DMS79 treated with DMSO at 0.1 percent for 48 hours (cell line): ENCODE measurements at places on chromosomes 13 and 19.

DNA sequence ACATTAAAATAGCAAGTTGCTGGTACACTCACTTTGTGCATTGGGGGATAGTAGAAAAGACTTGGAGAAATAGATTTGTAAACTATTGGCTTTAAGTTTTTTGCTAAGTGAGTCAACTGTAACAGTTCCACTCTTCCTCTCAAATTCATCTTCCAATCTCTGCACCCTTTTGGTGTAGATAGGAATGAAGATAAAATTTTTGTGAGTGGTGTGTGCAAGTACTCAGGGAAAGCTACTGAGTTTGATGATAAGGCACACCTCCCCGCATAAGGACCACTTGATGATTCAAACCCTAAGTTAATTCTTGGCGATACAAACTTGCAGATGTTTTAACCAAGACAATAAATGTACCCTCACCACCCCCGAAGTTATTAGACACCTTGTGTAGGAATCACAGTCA is 168.3 kb upstream of the SLITRK1 start:
- DNase-seq: no peak

DNA sequence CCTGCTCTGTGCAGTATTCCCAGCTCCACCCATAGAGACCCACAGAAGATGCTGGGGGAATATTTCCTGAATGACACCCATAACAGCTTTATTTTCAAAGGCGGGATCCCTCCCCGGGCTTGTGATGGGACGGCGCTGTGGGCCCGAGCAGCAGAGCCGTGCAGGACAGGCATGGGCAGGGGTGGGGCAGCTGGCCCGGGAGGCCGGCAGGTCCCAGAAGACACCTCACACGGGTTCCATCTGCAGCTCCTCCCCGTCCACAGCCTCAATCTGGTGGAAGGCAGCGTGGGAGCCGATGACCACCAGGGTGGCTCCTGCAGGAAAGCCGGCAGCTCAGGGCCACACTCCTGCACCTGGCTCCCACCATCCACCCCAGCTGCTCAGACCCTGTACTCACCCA is 2.5 kb downstream of the RABAC1 start:
- DNase-seq: no peak

DNA sequence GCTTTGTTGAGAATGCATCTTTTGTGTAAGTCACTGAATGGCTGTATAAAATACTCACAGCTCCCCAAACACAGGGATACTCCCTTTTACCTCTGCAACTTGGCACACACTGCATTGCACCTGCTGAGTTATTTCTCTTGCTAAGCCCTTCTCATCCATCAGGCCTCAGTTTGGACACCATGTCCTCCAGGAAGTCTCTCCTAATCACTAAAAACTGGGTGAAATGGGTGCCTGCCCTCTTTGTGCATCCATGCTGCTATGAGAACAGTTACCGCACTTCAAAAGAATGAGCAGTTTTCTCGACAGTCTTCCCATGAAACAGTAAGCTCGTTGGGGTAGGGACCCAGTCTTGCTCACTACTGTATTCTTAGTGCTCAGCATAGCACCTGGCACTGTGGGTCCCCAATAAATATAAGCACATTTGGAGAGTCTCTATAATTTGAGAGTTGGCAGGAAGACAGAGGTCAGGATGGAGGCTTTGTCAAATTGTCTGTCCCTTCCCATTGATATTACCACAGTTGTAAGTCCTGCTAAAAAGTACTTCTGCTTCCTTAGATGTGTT is 4.6 kb upstream of the SLC25A30 start:
- no peak for DNase-seq

GRCh38 chr19:16625163-16625958 is 2.6 kb downstream of the MED26 start:
- no peak for DNase-seq

GRCh38 chr19:23071147-23071511 is 45.7 kb upstream of the ZNF730 start:
- DNase-seq: no peak

GRCh38 chr13:22161871-22162270 is 491.0 kb downstream of the FGF9 start:
- DNase-seq: no peak

- DNase-seq: no peak
These were observed 90.9 kb downstream of the KDM4B start for GRCh38 chr19:5059793-5060192.

- DNase-seq: no peak
These were observed 14.3 kb upstream of the SHD start for GRCh38 chr19:4264812-4265211.

DNA sequence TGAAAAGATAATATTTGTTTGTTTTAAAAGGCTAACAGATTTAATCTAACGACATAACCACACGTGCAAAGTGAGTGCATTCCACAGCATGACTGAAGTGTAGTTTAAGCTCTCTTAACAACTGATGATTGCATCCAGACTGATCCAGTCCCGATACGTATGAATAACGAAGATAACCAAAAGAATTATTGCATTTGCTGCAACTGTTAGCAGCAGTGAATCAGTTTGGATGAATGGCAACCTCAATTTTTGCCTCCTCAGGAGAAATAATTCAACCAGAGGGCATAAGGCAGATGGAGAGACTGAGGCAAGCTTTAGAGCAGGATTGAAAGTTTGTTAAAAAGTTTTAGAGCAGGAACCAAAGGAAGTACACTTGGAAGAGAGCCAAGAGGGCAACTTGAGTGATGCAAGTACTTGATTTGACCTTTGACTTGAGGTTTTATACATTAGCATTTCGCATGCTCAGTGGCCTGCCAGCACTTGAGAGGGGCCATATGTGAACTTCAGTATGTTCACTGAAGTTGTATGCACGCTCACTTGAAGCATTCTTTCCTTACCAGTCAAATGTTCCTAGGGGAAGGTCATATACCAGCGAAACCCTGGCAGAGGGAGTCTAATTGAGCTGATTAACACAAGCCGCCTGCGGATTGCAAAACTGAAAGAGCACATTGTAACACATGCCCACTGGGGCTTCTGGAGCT is 835.0 kb upstream of the PCDH20 start:
- no peak for DNase-seq

GRCh38 chr19:45213031-45213430 is 32.2 kb downstream of the EXOC3L2 start:
- DNase-seq: no peak

GRCh38 chr19:49713236-49713845 is 22.4 kb downstream of the CPT1C start:
- DNase-seq: no peak

- no peak for DNase-seq
These were observed 35.3 kb downstream of the RGCC start for GRCh38 chr13:41492432-41493260.

DNA sequence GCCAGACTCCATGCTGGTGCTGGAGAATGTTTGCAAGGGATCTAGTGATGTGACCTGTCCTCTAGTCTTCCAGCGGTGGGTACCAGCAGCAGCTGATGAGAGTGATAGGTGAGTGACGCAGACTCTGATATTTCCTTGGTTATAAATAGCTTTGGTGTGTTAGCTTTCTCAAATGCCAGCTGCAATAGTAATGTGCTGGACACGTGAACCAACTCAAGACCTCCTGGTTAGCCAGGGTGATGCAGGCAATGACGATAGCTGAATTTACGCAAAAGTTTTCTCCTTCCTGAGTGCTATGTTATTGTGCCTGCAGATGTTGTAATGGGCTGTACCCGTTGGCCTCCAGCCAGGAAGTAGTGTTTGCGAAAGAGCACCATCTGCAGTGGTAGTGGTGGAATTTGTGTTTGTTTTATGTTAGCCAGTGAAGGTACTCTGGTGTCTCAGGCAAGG is 129.5 kb downstream of the CYSLTR2 start:
- no peak for DNase-seq

DNA sequence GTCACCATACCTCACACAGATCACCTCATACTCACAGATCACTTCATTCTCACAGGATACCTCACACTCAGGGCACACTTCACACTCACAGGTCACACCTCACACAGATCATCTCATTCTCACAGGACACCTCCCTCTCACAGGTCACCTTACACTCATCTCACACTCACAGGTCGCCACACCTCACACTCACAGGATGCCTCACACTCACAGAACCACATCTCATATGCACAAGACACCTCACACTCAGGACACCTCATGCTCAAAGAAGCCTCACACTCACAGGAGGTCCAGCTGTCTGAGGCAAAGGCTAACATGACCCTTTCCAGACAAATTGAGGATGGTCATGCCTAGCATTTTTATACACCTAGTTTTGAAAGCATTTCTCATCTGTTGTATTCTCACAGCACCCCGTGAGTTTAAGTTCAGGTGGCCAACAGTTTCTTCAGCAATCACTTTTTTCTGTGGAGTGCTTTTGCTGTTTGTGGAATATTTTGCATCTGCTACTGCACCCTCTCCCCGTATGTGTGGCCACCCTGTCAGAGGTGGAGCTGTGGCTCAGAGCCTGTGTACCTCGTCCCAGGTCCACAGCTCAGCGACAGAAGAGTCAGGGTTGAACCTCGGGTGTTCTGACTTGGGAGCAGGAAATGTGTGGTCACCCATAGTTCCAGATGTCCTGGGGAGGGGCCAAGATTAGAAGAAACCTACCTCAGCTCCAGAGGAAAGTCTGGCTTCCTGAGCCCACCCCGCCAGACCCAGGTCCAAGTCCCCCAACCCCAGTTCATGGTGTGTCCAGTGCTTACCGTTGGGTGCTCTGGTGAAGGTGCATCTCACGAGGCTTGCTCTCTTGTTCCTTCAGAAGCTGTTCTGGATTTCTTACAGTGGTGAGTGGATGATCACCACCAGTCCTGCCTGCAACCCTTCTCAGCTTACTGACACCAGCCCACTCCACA is 7.6 kb downstream of the F7 start:
- DNase-seq: no peak

DNA sequence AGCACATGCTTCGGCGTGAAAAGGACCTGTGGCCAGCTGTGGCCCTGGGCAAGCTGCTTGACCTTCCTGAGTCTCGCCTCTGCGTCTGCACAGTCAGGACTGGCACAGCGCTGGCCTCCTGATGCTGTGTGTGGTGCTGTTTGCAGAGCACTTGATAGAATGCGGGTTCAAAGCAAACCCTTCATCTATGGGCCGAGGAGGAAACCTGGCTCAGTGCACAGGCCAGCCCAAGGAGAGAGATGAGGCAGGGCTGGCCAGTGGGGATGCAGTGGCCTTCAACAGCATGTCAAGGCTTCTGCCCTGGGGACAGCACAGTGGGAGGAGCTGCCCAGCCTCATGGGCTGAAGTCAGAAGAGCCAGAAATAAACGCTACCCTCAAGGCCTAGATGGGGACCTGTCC is 21.3 kb upstream of the VSTM2B start:
- DNase-seq: no peak
